ENCODE measurements at places on chromosomes 13 and 19. TPM values are rescaled to one million over a fixed set of nuclear protein-coding genes. Genes with fewer than 3 reads are reported as not detected.

C19orf38 gene
- polyA plus RNA-seq = 1.1 TPM

GSX1 gene
- polyA plus RNA-seq = not detected

EBPL gene
- polyA plus RNA-seq = 47.2 TPM

LIM2 gene
- not detected for polyA plus RNA-seq

NDUFB7 gene
- polyA plus RNA-seq = 19.1 TPM

ZNF793 gene
- polyA plus RNA-seq = 8.4 TPM

NOVA2 gene
- 2.5 TPM for polyA plus RNA-seq

DNA sequence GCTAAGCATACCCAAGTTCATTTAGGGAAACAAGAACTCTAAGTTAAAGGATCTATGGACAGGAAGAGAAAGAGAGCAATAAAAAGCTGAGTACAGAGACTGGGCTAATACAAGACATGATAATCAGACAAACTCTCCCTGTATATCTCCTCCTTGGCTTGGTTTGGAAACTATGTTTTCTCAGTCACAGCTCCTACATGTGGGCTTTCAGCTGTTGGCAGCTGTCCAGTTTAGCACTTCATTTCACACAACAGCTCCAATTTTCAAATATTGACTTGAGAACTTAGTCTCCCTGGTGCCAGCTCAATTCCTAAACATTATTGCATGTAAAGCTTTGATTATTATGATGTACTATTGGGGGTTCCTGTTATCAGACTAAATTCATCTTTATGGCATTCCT is 222.8 kb upstream of the OBI1 start:
- no peak for DNase-seq

DNA sequence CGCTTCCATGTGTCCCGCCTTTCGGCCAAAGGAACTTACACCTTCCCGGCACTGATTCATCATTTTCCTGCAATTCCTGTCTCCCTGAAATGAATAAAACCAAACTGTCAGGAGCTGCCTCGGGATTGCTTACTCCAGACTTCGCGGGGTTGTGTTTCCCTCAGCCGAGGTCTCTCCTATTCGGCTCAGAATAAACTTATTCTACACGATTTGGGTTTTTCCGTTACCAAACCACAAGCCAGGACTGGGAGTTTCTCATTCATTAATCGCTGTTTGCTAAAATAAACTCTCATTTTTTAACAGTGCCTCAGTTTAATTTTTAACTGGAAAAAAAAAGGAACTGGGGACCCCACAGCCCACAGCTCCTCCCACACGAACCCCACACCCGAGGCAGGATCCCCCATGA is 667 bp downstream of the ZNF878 start:
- no peak for DNase-seq

GRCh38 chr19:4297901-4298809 is 4.0 kb downstream of the TMIGD2 start:
- no peak for DNase-seq

GRCh38 chr19:12834976-12835757 is 788 bp upstream of the RTBDN start:
- peak; percentile 34 for DNase-seq

DNA sequence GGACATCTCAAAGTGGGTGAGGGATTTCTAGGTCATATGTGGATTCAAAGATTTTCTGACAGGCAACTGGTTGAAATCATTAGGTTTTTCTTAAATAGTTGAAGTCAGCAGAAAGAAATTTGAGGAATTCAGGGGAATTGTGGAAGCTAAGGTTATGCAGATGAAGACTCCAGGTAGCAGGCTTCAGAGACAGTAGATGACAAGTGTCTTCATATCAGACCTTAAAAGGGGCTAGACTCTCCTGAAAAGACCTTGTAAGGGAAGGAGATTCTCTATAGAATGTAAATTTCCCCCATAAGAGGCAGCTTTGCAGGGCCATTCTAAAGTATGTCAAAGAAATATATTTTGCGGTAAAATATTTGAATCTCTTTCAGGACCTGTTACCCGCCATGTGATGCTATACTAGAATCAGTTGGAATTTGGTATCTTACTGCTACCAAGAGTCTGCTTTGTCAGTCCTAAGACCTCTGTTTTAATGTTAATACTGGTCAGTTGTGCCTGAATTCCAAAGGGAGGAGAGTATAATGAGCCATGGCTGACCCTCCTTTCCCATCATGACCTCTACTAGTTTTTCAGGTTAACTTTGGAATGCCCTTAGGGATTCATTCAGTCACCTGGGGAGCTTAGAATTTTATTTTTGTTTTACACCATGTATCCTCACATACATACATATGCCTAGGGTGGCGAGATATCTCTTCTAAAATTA is 1115.5 kb upstream of the SLC10A2 start:
- no peak for DNase-seq

DNA sequence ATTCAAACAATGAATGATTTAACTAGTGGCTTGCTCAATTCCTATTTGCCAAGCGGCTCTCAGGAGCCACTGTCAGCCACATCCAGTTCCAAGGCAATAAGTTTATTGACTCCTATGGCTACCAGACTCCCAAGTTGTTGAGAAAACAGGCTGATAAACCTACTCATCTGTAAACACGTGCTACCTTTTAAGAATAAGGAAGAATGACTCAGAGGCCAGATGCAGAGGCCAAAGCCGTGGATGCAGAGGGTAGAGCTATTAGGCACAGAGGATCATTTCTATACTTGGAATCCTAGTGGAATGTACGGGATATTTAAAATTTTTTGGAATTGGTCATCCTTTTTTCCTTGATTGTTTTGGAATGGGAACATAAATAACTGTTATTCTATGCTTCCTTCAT is 1921.1 kb downstream of the OLFM4 start:
- no peak for DNase-seq

DNA sequence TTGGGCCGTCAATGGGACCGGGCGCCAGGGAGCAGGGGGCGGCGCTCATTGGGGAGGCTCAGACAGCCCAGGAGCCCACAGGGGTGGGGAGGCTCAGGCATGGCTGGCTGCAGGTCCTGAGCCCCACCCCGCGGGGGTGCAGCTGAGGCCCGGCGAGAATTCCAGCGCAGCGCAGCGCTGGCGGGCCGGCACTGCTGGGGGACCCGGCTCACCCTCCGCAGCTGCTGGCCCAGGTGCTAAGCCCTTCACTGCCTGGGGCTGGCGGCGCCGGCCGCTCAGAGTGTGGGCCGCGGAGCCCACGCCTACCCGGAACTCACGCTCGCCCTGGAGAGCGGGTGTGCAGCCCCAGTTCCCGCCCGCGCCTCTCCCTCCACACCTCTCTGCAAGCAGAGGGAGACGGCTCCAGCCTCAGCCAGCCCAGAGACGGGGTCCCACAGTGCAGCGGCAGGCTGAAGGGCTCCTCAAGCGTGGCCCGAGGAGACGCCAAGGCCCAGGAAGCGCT is 1227.4 kb downstream of the PCDH17 start:
- DNase-seq = no peak

- no peak for DNase-seq
Observed at GRCh38 chr19:16889883-16890460, 1.2 kb downstream of the F2RL3 start.

DNA sequence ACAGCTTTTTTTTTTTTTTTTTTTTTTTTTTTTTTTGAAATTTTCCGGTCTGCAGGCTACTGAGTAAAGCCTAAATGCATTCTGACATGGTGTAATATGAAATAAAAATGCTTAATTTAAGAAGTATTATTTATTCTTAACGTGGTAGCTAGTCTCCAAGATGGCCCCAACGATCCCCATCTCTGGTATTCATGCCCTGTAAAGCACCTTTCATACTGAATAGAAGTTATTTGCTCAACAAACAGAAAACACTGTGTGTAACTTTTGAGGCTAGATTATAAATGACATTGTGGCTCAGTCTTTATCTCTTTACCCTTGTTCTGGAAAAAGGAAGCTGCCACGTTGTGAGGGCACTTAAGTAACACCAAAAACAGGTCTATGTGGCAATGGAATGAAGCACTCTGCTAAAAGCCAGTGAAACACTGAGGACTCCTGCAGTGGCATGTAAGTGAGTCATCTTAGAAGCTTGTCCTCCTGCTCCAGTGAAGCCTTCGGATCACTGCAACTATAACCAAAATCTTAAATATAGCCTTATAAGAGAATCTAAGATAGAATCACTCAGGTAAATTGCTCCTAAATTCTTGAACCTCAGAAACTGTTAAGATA is 128.7 kb downstream of the UGGT2 start:
- DNase-seq = peak; percentile 44

DNA sequence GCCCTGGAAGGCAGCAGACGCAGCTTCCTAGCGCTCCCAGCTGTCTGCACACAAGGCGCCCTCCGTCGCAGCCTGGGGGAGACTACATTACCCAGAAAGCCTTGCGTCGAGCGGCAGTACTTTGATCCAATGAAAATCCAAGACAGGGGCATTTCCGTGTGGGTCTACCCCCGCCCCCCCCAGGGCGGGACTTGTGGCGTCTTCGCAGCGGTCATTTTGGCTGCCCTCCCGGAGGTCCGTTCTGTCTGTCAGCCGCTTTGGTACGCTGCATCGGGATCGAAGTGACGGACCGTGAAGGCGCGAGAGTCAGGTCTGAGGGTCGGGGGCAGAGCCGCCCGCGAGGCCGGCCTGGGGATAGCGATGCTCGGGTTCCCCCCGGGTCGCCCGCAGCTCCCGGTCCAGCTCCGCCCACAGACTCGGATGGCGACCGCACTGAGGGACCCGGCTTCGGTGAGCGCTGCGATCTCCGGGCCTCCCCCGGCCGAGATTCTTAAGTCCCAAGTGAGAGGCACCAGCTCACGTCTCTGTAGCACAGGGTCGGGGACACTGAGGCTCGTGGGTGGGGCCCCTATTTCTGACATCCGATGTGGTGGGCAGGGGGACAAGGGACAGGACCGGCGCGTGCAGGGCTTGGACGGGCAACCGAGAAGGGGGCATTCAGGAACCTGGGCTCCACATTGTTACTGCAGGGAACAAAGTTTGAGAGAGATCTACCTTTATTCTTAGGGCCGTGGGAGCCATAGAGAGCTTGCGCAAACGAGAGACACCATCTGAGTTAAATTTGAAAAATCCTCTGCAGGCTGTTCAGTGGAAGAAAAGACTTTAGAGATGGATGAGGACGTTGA is at the start of gene ZNF211:
Gene ZNF211, plus strand, starts transcription at position 182 of the 845 bp plus-strand sequence. Its CDS starts 179 bp downstream, at position 361.
- DNase-seq = peak; percentile 95

DNA sequence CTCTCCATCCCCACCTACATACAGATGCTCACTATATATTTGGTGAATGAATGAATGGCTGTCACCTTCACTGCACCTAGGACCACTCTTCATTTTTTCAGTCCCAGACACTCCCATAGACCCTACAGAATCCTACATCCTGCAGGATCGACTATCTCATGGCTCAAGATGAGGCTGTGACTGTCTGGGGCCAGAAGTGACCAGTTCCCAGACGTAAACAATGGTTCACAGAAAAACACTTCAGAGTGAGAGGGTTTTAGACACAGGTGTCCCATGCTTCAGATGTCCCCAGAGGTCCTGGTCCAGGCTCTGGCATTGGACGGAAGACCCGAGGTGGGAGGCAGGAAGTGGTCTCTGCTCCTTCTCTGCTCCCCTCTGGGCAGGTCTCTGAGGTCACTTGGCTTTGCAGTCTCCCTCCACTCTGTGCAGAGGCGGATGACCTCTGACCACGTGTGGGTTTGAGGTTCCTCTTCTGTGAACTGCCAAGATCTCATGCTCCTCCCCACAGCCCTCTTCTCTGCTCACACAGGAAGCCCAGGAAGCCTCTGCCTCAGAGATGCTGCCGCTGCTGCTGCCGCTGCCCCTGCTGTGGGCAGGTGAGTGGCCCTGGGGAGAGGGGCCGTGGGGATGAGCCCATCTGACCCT is 24.9 kb downstream of the SIGLEC7 start:
- peak; percentile 29 for DNase-seq

DNA sequence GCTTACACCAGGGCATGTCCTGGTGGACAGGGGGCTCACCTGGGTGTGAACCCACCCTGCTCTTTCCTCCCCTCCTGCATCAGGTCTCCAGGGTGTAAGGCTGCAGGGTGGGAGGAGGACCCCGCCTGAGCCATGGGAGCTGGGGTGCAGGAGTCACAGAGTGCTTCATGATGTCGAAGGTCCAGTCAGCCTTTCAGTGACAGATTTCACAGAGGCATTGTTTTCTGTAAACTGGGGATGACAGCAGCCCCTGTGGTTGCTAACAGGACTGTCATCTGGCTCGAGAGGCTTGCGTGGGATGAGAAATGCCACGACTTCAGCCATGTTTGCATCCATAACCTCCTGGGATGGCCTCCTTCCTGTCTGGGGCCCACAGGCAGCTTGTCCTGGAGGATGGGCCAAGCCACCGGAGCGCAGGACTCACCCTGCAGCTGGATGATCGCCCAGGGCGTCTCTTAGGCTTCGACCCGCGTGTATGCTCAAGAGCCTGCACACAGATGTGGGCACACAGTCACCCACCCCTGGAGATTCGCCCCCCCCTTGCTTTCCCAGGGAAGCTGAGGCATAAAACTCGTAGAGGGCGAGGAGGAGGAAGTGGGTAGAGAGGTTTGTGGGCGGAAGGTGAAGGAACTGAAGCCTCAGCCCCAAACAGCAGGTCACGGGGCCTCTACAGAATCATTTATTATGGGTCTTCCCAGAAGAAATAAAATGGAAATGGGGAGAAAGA is 4.9 kb downstream of the NANOS3 start:
- DNase-seq = no peak

DNA sequence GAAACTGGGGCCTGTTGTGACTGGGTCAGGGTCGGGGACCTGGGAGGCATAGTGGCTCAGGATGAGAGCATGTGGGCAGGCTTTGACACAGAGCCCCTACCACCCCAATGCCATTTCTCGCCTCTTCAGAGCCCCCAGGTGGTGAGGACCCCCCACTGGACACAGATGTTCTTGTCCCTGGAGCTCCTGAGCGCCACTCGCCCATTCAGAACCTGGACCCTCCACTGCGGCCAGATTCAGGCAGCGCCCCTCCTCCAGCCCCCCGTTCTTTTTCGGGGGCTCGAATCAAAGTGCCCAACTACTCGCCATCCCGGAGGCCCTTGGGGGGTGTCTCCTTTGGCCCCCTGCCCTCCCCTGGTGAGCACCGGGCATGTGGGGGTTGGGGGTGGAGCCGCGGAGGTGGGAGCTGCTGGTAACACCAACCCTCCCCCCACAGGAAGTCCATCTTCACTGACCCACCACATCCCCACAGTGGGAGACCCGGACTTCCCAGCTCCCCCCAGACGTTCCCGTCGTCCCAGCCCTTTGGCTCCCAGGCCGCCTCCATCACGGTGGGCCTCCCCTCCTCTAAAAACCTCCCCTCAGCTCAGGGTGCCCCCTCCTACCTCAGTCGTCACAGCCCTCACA is 10.4 kb downstream of the IGFLR1 start:
- DNase-seq = no peak

- DNase-seq = no peak
Observed at GRCh38 chr13:40539576-40540327, 126.7 kb downstream of the FOXO1 start.

DNA sequence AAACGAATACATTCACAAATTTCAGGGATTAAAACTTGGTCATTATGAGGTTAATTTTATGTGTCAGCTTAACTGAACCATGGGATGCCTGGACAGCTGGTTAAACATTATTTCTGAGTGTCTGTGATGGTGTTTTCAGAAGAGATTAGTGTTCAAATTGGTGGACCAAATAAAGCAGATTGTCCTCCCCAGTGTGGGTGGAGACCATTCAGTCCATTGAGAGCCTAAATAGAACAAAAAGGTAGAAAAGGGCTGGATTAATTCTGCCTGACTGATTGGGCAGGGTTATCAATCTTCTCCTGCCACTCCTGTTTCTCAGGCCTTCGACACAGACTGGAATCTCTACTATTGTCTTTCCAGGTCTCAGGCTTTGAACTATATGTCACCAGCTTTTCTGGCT is 203.8 kb upstream of the SLITRK6 start:
- DNase-seq = no peak
